Non-pigmented ciliary epithelial cell (primary cell): ENCODE measurements at places on chromosomes 1 and 21.
A peak's percentile ranks its signal among the peaks of the same experiment; 100 is the strongest.

DNA sequence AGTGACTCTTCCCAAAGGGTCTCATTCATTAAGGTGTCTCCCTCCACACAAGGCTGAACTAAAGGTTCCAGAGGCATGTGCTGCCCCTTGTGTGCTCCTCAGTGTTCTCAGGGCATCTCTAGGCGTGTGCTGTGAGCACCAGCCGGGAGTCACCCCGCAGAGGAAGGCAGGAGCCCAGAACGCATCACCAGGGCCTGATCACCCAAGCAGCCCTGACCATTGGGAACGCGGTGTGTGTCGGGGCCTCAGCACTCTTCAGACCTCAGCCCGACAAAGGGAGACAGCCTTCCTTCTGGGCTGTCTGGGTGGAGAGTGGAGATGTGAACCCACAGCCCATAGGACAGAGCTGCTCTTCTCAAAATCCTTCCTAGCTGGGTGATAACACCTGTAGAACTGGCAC, 9.1 kb downstream of the SLC37A1 start:
- DNase-seq, result no peak

- DNase-seq, result peak; percentile 65
These were observed 26.9 kb upstream of the KCNE2 start for GRCh38 chr21:34336756-34337391.

DNA sequence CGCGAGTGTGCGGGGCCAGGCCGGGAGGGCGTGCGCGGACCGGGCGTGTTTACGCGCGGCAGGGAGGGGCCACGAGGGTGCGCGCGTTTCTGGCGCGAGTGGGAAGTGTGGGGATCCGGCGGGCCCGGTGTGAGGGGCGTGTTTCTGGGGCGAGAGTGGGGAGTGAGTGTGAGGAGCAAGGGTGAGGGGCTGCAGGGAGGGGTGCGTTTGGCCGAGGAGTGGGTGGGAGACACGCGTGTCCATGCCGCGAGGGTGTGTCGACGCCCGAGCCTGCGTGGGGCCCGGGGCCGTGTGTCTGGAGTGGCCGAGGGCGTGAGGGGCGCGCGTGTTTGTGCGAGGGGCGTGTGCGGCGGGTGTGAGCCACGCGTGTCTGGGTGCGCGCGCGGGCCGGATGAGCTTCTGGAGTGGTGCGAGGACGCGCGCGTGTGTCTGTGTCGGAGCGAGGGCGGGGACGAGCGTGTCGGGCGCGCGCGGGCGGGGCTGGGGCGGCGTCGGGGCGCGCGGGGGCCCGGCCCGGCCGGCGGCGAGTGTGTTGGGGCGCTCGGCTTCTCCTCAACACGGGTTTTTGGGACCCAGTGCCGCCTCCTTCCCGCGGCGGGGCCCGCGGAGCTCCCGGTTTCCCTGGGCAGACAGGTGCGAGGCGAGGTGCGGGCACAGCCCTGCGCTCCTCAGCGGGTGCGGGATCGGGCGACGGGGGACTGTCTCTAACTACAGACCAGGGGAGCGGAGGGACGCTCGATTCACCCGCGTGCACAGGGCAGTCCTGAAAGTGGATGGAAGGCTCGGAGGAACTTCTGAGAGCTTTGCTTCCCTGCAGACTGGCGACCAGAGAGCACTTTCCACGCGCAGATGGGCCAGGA, 65.8 kb upstream of the VAMP3 start:
- DNase-seq, result no peak

DNA sequence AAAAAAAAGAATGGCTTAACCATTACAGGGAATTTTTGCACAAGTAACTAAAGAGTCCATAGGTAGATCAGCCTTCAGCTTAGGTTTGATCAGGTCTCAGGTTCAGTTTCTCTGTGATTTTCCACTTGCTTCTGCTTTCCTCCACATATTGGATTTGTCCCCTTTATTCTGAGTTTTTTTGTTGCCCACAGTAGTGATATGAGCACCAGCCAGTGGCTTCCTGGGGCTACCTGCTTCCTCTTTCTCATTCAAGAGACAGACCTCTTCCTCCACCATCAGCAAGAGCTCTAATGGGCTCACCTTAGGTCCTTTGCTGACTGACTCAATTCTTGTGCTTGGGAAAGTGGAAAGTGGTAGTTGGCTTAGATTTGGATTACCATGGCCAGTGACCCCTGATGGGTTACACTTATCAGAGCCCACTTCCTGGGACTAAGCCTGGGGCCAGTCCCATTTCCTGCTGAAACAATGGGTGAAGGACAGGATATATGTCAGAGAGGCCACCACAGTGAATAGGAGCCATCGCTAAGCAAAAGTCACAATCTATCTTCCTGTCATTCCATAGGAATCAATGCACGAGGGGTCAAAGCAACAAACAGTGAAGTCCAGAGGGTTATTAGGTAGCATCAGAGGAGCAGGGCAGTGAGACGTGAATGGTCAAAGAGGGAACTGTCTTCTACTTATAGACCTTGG, 12.8 kb upstream of the PLA2G2E start:
- no peak for DNase-seq

GRCh38 chr1:65407877-65408276, 12.6 kb upstream of the LEPR start:
- no peak for DNase-seq

DNA sequence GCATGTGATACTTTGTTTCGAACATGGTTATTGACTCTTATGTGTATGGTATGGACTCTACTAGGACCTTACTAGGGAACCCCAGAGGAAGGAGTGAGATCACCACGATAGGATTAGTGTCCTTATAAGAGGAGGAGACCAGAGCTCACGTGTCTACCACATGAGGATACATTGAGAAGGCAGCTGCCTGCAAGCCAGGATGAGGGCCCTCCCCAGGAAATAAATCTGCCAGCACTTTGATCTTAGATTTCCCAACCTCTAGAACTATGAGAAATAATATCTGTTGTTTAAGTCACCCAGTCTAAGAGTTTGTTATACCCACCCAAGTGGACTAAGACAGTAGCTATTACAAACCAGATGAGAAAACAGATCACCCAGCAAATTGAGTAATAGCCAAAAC, 559.3 kb upstream of the USP24 start:
- DNase-seq, result no peak

GRCh38 chr21:42614811-42615351, 38.5 kb upstream of the PDE9A start:
- DNase-seq, result no peak

DNA sequence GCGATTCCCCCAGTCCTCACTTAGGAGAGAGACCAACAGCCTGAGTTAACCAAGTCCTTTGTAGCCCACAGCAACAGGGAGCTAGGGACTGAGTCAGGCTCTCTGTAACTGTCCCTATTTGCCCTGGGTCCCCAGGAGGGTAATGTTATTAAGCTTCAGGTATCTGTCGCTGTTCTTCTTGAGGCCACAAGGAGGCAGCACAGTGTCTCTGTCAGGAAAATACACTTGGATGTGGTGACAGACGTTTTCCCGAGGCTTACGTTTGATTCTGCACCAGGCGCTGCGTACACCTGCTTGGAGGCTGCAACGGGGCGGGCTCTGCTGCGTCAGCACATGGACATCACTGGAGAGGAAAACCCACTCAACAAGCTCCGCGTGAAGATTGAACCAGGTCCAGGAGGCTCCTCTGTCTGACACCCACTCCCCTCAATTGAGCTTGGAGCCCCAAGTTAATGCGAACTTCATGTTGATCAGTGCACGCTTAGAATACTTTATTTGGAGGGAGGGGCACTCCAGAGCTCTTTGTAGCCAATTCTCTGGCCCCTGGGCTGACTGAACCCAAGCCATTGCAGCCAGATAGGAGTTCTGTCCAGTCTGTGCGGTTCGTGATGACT, 10.7 kb upstream of the ELF3 start:
- no peak for DNase-seq

GRCh38 chr1:241406421-241406820, 49.4 kb upstream of the RGS7 start:
- no peak for DNase-seq

DNA sequence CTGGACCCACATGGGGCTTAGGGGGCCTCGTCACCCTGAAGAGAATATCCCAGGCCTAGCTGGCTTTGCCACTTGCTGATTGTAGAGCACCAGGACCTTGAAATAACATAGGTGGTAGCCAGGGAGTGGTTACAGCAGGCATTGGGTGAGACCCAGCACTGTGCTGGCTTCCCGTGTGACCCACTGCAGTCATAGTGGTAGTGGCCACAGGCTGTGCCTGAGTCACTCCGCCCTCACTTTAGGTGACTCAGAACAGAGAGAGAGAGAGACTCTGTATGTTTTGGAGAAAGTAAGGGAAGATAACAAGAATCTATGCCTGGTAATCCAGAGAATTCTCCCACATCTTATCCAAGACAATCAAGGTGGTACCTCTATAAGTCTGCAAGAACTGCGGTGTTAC, 98.7 kb upstream of the LHX8 start:
- no peak for DNase-seq

- DNase-seq, result no peak
These were observed 20.2 kb downstream of the DESI2 start for GRCh38 chr1:244672946-244673682.

- DNase-seq, result no peak
These were observed 3.2 kb upstream of the ADIPOR1 start for GRCh38 chr1:202961220-202961880.

DNA sequence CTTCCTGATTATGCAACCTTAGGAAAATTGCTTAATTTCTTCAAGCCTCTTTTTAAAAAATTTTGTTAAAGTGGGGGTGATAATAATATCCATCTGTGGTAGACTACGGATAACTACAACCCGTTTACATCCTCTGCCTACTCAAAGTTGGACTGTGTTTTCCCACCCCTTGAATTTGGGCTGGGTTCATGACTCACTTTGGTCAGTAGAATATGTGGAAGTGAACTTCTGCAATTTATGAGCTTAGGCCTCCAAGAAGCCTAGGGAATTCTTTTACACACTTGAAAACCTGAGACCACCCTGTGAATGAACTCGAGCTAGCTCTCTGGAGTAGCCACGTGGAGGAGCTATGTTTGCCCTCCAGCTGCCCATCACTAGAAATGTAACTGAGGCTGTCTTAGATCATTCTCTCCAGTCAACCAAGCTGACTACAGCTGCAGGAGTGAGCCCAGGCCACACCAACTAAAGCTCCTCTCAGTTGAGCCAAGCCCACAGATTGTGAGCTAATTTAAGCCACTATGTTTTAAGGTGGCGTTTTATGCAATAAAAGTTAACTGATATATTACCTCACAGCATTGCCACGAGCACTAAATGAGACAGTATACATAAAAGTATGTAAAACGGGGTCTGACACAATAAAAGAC, 29.6 kb upstream of the CACHD1 start:
- no peak for DNase-seq

GRCh38 chr21:34202553-34203372, 129.4 kb downstream of the MRPS6 start:
- DNase-seq, result no peak

DNA sequence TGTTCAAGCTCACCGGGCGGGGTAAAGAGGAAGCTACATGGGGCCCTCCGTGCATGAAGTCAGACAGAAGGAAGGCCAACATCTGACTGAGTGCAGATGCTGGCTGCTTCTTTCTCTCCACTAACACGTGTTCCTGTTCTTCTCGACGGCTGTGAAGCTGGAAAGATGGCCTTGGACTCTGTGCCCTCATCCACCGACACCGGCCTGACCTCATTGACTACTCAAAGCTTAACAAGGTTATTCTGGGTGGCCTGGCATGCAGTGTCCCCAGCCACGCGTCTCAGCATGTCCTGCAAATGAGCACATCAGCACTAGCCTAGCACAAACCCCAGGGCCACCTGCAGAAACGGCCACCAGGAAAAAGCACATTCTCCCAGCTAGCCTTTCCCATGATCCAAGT, 41.2 kb downstream of the ACTN2 start:
- DNase-seq, result no peak

DNA sequence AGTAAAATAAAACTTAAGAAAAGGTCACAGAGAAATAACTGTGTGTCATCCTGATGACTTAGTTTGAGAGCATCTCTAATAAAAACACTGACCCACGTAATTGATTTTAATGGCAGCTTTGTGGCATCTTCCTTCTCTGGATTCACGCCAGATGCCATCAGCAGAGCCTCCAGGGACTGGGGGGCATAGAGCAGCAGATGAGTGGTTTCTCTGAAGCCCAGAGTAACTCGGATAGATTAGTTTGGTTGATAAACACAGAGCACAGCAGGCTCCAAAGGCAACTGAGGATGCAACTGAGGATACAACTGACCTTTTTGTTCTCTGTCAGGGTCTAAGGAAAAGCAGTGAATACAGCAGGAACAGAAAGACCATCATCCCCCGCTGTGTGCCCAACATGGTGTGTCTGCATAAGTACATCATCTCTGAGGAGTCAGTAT, 180.8 kb downstream of the RPS6KC1 start:
- DNase-seq, result no peak

GRCh38 chr1:3504151-3504821, 49.8 kb downstream of the ARHGEF16 start:
- peak; percentile 67 for DNase-seq

DNA sequence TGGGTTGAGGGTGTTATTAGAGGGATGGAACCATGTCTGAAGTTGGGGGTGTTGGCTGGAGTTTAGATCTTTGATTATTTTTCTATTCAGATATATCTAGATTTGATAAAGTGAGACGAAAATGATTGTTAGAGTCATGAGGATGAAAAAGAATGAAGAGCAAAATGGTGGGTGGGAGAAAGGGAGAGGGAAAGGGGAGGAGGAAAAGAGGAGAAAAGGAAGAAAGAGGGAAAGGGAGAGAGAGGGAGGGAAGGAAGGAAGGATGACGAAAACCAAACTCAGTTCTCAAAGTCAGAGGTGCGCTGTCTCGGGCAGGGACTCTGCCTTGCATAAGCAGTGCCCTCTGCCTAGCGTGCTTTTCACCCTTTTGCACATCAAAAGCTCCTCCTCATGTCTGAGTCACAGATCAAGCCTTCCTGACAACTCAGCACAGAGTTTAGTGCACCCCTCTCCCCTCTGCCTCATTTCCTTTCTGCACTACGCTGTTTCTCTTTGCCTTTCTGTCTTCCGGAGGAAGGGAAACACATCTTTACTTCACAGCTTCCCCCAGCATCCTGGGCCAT, 225.8 kb upstream of the PROX1 start:
- no peak for DNase-seq

DNA sequence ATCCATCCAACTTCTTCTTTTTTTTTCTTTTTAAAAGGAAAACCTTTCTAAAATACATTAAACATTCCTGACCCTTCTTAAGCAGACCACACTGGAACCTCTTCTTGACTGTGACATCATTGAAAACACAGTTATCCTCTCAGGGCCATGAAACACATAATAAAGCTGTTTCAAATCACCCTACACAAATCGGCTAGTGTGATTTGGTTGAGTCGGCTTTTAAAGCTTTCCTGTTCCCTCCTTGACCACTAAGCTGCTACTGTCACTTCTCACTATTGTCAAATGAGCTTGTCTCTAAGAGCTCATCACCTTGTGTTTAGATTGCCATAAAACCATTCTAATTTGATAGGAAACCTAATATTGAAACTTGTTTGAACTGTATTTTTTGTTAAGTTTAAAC, 5.9 kb downstream of the USP24 start:
- no peak for DNase-seq

DNA sequence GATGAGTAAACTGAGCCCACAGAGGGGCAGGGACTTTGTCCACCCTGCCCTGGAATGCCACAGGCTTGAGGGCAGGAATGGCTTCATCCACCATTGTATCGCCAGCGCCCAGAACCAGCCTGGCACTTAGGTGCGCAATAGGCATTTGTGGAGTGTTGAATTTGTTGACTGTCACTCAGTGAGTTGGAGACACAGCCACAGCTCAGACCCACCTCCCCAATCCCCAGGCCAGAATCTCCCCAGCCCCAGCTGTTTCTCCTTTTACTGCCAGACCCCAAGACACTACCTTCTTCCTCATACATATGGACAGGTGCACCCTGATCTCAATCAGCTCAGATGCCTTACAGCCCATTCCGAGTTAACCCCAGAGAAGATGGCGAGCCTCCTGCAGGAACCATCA, 674.5 kb downstream of the MATN1 start:
- no peak for DNase-seq
